ENCODE measurements at places on chromosomes 6 and 20.

- no peaks in the 10 kb centered on the region for H3K27me3 ChIP-seq
- no peak for DNase-seq
- no peak overlapping the region for H3K27ac ChIP-seq
- H3K36me3 ChIP-seq, result no peaks in the 10 kb centered on the region
Measured at GRCh38 chr6:11141295-11141694, 29.8 kb upstream of the ERVFRD-1 start.

DNA sequence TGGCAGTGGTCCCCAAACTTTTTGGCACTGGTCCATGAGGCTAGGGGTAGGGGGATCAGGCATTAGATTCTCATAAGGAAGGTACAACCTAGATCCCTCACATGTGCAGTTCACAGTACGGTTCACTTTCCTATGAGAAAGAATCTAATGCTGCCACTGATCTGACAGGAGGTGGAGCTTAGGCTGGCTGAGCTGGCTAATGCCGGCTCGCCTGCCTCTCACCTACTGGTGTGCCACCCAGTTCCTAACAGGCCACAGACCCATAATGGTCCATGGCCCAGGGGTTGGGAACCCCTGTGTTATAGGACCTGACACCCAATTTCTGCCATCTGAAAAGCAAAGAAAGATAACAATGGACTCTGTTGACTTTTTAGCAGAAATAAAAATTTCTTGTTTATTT lies 199.6 kb downstream of the GMPR start:
- H3K4me1 ChIP-seq, result peaks cover 9% of the 10 kb centered on the region
- no peak overlapping the region for H3K4me3 ChIP-seq
- DNase-seq, result no peak

GRCh38 chr20:53413186-53413631 lies 180.4 kb downstream of the ZNF217 start:
- no peaks in the 10 kb centered on the region for H3K36me3 ChIP-seq
- no peaks in the 10 kb centered on the region for H3K4me1 ChIP-seq
- H3K27ac ChIP-seq, result no peak overlapping the region
- H3K27me3 ChIP-seq, result no peaks in the 10 kb centered on the region
- no peak overlapping the region for H3K4me3 ChIP-seq

GRCh38 chr6:22642254-22642653 lies 72.9 kb downstream of the HDGFL1 start:
- H3K27me3 ChIP-seq, result no peaks in the 10 kb centered on the region
- no peak overlapping the region for H3K27ac ChIP-seq
- no peaks in the 10 kb centered on the region for H3K36me3 ChIP-seq
- DNase-seq, result no peak
- no peak overlapping the region for H3K4me3 ChIP-seq

DNA sequence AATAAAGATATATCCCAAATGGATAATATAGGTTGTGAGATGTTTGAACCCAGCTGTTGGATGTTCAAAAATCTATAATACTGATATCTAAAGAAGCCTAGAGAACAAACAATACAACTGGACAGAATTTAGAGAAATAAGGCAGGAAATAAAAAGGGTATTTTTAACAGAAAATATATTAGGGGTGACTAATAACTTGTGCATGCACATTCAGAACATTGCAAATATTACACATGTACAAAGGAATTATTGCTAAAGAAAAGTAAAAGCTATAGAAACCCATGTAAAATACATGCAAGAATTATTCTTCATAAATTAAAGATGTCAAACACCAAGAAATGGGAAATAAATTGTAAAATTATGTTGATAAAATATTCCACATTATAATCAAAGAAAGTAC lies 32.7 kb upstream of the HCRTR2 start:
- no peak for DNase-seq
- H3K27me3 ChIP-seq, result no peaks in the 10 kb centered on the region
- no peaks in the 10 kb centered on the region for H3K4me1 ChIP-seq
- H3K27ac ChIP-seq, result no peak overlapping the region
- no peaks in the 10 kb centered on the region for H3K36me3 ChIP-seq

GRCh38 chr6:33297956-33298772 lies 578 bp downstream of the RGL2 start:
- peak; percentile 88 for DNase-seq
- H3K4me3 ChIP-seq, result peak overlapping the region; percentile 97
- H3K36me3 ChIP-seq, result peaks cover 45% of the 10 kb centered on the region
- H3K27me3 ChIP-seq, result no peaks in the 10 kb centered on the region
- peak overlapping the region; percentile 97 for H3K27ac ChIP-seq
- H3K4me1 ChIP-seq, result peaks cover 7% of the 10 kb centered on the region

DNA sequence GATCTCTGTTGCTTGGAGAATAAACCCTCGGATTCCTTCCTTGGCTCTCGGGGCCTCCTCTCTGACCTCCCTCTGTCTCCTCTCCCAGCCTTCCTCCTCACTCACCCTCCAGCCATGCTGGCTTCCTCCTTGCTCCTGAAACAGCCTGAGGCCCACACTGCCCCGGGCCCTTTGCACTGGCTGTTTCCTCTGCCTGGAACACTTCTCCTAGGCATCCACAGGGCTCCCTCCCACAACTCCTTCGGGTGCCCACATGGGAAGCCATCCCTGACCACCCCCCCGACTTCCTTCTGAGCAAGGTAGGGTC lies 87.7 kb downstream of the CEBPB start:
- peak overlapping the region; percentile 58 for H3K27ac ChIP-seq
- H3K4me1 ChIP-seq, result peaks cover 10% of the 10 kb centered on the region
- no peak overlapping the region for H3K4me3 ChIP-seq
- no peaks in the 10 kb centered on the region for H3K36me3 ChIP-seq
- DNase-seq, result no peak

GRCh38 chr20:59692139-59692538 lies 87.8 kb downstream of the PHACTR3 start:
- H3K4me3 ChIP-seq, result no peak overlapping the region
- no peaks in the 10 kb centered on the region for H3K27me3 ChIP-seq
- H3K36me3 ChIP-seq, result no peaks in the 10 kb centered on the region

- DNase-seq, result no peak
- H3K36me3 ChIP-seq, result peaks cover 4% of the 10 kb centered on the region
- H3K4me1 ChIP-seq, result peaks cover 3% of the 10 kb centered on the region
- no peak overlapping the region for H3K4me3 ChIP-seq
- no peaks in the 10 kb centered on the region for H3K27me3 ChIP-seq
Measured at GRCh38 chr20:18139832-18140231, 2.2 kb downstream of the KAT14 start.

GRCh38 chr20:51389543-51390264 lies 152.8 kb downstream of the NFATC2 start:
- no peaks in the 10 kb centered on the region for H3K36me3 ChIP-seq
- H3K27ac ChIP-seq, result no peak overlapping the region
- no peak overlapping the region for H3K4me3 ChIP-seq
- no peak for DNase-seq

- peaks cover 12% of the 10 kb centered on the region for H3K4me1 ChIP-seq
- H3K4me3 ChIP-seq, result no peak overlapping the region
- peaks cover 6% of the 10 kb centered on the region for H3K36me3 ChIP-seq
- no peaks in the 10 kb centered on the region for H3K27me3 ChIP-seq
Measured at GRCh38 chr6:44439270-44440045, 52.0 kb downstream of the CDC5L start.

GRCh38 chr20:8342391-8342790 lies 210.3 kb downstream of the PLCB1 start:
- H3K27ac ChIP-seq, result no peak overlapping the region
- no peaks in the 10 kb centered on the region for H3K36me3 ChIP-seq
- H3K4me3 ChIP-seq, result no peak overlapping the region
- no peaks in the 10 kb centered on the region for H3K27me3 ChIP-seq

DNA sequence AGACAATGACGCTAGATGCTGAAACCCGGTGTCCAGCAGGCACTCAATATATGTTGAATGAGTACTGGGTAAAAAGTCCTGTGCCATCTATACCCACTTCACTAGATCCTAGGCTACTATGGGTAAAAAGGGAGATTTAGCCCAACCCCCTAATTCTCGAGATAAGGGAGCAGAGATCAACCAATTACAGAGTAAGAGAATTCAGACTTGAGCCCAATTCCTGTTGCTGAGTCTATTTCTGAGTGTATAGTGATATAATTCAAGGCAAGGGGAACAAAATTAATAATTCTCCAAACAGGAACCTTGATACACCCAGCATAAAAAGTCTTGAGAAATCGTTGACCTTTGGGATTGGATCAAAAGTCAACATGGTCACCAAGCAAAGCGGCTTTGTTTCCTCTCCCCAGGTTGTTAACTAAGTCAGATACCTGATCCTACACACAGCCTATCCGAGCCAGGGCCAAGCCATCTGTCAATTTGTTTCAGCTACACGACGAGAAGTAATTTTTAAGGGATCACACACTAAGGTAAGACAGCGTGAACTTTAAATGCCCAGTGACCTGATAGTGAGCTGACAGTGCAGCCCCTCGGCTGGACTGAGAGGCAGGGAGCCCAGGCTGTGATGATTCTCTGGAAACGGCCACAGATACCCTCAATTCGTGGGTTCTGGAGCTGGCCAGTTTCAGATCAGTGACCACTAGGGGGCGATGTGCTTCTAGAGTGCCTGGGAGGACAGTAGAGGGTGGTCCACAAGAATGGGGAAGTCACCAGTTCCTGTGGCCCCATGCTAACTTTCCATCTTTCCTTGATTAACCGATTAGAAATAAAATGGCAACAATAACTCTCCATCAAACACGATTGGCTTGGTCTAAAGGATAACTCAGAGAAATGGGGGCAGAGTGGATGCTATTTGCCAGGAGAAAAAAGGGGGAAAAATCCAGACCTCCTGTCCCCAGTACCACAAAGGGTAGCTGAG lies 46.2 kb downstream of the SLC22A23 start:
- H3K27me3 ChIP-seq, result no peaks in the 10 kb centered on the region
- no peak overlapping the region for H3K4me3 ChIP-seq
- no peak overlapping the region for H3K27ac ChIP-seq
- no peaks in the 10 kb centered on the region for H3K36me3 ChIP-seq

DNA sequence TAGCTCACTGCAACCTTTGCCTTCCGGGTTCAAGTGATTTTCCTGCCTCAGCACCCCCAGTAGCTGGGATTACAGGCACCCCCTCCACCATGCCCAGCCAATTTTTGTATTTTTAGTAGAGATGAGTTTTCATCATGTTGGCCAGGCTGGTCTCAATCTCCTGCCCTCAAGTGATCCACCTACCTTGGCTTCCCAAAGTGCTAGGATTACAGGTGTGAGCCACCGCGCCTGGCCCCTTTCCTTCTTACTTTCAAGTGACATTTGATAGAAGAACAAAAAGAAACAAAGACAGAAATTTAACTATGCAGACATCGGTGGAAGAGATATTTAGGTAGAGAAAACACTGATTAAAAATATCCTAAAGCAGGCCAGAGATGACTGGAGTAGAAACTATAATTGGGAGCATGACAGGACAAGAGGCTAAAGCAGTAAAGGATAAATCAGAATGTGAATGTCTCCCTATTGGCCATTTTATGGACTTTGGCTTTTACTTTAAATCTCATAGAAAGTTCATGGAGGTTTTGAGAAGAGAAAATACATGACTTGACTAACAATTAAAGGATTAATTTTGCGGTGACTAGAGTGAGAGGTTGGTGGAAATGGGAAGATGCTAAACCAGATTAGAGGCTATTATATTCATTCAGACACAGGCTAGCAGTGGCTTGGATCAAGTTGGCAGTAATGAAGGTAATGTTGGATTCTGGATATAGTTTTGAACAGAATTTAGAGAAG lies 2.2 kb upstream of the EYS start:
- no peak for DNase-seq
- no peaks in the 10 kb centered on the region for H3K36me3 ChIP-seq
- H3K27me3 ChIP-seq, result no peaks in the 10 kb centered on the region

DNA sequence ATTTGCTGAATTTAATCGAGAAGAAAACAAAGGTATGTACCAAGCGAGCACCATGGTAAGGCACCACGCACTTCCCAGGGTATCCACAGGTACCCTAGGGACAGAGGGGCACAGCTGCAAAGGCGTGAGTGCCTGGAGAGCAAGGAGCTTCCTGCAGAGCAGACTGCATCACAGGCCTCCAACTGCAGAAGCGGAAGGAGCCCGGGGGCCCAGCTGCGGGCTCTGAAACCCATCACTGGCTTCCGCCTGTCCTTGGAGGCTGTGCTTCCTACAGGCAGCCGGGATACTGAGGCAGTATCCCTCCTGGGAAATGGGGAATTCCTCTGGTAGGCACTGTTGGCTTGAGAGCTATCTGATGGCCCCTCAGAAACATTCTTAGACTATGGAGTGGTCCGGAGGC lies 217.4 kb upstream of the GMDS start:
- no peak overlapping the region for H3K27ac ChIP-seq
- H3K4me3 ChIP-seq, result no peak overlapping the region
- DNase-seq, result no peak
- H3K4me1 ChIP-seq, result no peaks in the 10 kb centered on the region

DNA sequence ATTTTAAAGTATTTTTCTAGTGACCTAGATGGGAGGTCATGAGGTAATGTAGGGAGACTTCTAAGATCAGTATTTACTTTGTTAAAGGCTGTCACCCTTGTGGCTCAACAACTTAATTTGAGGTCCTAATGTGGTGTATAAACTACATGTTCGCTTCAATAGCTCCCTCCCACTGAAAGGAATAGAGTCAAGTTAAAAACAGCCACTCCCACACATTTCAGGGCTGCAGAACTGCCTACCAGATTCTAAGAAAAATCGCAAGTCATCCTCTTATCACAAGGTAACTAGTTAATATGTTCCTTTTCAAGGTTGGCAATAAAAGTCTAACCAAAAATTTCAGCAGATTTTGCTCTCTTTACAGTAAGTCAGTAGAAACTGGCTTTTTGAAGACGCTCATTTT lies 15.1 kb downstream of the GSTA1 start:
- no peaks in the 10 kb centered on the region for H3K4me1 ChIP-seq
- H3K27ac ChIP-seq, result no peak overlapping the region
- H3K27me3 ChIP-seq, result no peaks in the 10 kb centered on the region
- DNase-seq, result no peak

- DNase-seq, result no peak
- no peak overlapping the region for H3K27ac ChIP-seq
- H3K4me1 ChIP-seq, result no peaks in the 10 kb centered on the region
Measured at GRCh38 chr20:58219342-58219700, 9.1 kb downstream of the ANKRD60 start.

GRCh38 chr6:132937466-132937906 lies 123.1 kb downstream of the RPS12 start:
- no peak overlapping the region for H3K4me3 ChIP-seq
- H3K27ac ChIP-seq, result no peak overlapping the region
- no peaks in the 10 kb centered on the region for H3K4me1 ChIP-seq

GRCh38 chr6:62819640-62820039 lies 391.6 kb upstream of the FKBP1C start:
- no peaks in the 10 kb centered on the region for H3K36me3 ChIP-seq
- H3K4me1 ChIP-seq, result no peaks in the 10 kb centered on the region
- DNase-seq, result no peak

DNA sequence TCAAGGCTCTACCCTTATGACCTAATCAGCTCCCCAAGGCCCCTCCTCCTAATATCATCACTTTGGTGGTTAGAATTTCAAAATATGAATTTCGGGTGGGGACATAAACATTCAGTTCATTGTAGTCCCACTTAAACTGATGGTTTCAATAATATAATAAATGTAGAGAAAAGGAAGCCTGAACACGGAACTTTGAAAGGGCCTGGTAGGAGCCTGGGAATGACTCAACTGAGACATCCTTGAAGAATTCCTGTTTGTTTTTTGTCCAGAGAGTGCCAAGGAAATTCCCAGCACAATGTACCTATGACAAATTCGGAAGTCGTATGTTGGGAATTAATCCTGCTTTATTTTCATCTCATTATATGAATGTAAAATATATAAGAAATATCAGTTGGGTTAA lies 457.9 kb downstream of the PLCB1 start:
- H3K36me3 ChIP-seq, result no peaks in the 10 kb centered on the region
- H3K27ac ChIP-seq, result no peak overlapping the region
- H3K4me1 ChIP-seq, result no peaks in the 10 kb centered on the region
- H3K27me3 ChIP-seq, result no peaks in the 10 kb centered on the region

All from ascending aorta (tissue), 2 donors.